ENCODE measurements at places on chromosomes 1 and 21.

- no peak for DNase-seq
Observed at GRCh38 chr1:90405726-90406125, 311.4 kb downstream of the BARHL2 start.

GRCh38 chr1:206631085-206631509 is 4.2 kb upstream of the DYRK3 start:
- no peak for DNase-seq

DNA sequence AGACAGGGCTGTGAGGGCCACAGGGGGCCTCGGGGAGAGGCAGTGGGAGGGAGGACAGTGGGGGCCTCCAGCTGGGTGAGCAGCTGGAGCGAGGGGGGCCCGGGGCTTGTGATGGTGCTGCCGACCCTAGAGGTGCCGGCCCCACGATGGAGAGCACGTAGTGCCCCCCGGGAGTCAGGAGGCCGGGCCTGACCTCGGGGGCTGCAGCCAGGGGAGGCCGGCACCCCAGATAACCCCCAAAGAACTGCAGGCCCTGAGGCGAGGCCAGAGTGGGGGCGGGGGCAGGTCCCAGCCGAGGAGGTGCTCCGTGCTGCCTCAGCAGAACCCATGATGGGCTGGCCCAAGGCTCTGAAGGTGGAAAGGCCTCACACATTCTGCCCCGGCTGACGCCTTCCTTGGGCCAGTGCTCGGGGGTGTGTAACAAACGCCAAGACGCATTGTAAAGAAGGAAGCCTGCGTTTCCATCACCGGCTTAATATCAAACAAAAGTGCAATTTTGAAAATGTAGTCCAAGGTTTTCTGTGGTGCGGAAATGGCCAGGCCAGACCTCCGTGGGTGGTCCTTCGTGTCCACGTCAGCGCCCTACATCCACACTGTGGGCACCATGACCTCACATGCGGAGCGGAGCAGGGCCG is 55.2 kb downstream of the COL6A1 start:
- no peak for DNase-seq

- no peak for DNase-seq
Observed at GRCh38 chr1:44616991-44617702, 57.1 kb downstream of the TMEM53 start.

GRCh38 chr1:181972256-181972655 is 89.3 kb downstream of the ZNF648 start:
- no peak for DNase-seq

- DNase-seq, result no peak
Observed at GRCh38 chr1:117611894-117612483, 6.1 kb downstream of the TENT5C start.

DNA sequence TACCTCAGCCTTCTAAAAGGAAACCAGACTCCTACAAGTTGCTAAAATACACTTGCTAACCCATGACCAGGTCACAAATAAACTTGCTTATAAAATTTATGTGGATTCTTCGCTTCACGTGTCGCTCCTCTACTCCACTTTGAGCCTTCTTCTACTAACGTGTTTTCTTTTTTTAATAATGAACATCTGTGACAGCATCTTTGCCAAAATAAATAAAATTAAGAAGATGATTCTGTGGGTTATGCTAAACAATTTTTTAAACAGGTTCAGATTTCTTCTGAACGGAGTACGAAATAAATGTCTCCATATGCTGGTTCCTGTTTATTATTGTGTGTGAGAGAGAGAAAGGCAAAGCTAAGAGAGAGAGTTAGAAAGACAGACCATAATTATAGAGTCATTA is 735.8 kb downstream of the LTN1 start:
- no peak for DNase-seq

DNA sequence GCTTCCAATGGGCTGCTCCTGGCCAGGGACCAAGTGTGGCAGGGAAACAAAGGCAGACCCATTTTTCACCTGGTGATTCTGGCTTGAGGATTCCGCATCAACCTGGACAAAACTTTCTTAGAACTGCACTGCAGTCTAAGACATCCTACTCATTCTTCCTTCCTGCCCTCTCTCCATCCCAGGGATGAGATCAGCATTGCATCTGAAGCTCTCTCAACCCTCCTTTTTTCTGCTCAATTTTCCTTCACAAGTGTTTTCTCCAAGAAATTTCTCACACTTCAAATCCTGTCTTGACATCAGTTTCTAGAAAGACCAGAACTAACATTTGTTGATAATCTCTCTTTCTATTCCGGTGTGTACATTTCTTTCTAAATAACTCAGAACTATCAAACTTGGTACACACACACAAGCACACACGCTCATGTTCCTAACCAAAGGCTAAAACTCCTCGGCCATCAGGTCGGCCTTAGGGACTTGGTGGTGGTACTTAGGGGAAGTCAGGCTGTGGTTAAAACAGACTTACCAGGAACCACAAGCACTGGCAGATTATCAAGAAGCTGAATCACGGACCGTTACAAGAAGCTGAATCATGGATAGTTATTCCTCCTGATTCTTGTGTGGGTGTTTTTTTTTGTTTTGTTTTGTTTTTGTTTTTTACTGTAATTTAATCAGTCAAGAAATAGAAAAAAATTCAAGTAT is 21.0 kb upstream of the CXADR start:
- DNase-seq, result no peak

DNA sequence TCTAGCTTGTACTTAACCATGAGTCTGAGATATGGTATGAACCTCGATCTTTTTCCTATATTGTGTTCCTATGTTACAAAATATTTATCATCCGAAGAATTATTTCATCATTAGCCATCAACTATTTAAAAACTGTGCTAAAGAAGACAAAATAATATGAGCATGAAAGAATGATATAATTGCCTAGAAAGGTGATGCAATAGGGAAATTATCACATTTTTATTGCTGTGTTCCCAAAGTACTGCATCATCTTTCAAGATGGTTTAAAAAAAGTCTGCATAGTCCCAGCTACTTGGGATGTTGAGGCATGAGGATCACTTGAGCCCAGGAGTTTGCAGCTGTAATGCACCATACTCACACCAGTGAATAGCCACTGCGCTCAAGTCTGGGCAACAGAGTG is 126.7 kb downstream of the APP start:
- no peak for DNase-seq

DNA sequence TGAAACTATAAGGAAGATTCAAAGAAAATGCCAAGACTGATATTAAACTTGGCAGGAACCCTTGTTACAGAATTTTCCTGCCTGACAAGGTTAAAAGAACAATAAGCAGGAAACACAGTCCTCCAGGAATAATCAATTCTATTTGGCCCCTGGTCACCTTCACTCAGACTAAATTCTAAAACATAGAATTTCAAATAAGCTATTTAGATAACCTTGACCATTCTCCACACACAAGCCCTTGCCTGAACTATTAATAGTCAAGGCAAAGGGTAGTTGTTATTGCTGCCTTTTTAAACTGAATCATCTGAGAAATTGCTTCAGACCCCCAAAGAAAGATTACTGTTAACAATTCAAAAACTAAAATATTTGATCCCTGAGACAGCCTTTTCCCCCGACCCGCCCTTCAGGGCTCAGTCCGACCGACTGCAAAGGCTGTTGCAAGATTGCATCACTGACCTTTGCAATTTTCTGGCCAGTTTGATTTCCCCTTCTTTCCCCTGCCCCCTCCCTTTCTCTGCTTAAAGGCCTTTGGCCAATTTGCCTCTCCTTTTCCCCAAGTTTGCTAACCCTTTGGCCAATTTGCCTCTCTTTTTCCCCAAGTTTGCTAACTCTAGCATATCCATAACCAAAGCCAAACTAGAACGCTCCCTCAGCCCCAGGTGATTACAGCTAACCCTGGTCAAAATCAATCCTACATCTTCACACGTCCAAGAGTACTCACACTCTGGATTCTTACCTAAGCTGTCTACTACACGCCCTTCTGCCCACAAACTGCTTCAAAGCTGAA is 1.4 kb upstream of the G0S2 start:
- no peak for DNase-seq

GRCh38 chr1:222034790-222035189 is 292.9 kb upstream of the DUSP10 start:
- no peak for DNase-seq

GRCh38 chr1:14138687-14139086 is 438.7 kb downstream of the PRDM2 start:
- no peak for DNase-seq

- DNase-seq, result no peak
Observed at GRCh38 chr1:195637539-195637938, 970.7 kb downstream of the KCNT2 start.

- no peak for DNase-seq
Observed at GRCh38 chr21:31457675-31458074, 113.6 kb upstream of the TIAM1 start.

GRCh38 chr1:38084700-38085099 is 38.1 kb upstream of the POU3F1 start:
- DNase-seq, result no peak

GRCh38 chr1:7607097-7607496 is 164.0 kb upstream of the VAMP3 start:
- no peak for DNase-seq

GRCh38 chr1:221724931-221725605 is 16.8 kb downstream of the DUSP10 start:
- no peak for DNase-seq

DNA sequence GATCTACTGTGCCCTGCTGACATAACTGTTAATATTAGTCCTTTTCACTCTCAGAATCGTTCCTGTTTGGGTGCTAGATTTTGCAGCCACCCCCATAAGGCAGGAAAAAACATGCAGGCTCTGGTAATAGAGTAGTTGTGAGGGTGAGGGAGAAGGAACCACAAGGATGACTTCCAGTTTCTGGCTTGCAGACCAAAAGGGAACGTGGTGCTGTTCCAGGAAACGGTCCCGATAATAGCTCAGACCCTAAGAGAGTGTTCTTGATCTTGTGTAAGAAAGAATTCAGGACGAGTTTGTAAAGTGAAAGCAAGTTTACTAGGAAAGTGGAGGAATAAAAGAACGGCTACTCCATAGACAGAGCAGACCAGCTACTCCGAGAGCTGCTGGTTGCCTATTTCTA is 50.7 kb upstream of the RHOU start:
- no peak for DNase-seq

DNA sequence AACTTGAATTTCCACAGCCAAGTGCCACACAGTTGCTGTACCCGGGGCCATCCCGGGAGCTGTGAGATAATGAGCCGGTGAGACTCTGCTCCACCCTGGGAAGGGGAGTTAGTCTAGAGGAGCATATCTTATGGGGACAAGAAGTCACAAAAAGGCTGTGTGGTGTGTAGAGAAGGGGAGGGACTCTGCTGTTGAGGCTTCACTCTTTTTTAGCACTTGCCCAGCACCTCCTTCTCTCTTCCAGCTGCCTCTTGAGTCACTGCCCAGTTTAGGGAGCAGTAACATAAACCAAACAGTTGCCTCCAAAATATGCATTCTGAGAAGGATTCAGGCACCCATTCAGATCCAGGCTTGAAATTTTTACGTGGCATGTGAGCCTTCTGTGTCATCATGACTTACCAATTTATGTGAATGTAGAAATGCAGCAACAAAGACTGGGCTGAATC is 744 bp upstream of the WDR26 start:
- no peak for DNase-seq

DNA sequence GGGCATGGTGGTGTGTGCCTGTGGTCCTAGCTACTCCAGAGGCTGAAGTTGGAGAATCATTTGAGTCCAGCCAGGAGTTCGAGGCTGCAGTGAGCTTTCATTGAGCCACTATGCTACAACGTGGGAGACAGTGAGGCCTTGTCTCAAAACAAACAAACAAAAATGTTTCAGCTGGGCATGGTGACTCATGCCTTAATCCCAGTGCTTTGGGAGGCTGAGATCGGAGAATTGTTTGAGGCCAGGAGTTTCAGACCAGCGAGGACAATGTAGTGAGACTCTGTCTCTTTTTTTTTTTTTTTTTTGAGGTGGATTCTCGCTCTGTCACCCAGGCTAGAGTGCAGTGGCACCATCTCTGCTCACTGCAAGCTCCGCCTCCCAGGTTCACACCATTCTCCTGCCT is 5.0 kb upstream of the RPL5 start:
- DNase-seq, result no peak

DNA sequence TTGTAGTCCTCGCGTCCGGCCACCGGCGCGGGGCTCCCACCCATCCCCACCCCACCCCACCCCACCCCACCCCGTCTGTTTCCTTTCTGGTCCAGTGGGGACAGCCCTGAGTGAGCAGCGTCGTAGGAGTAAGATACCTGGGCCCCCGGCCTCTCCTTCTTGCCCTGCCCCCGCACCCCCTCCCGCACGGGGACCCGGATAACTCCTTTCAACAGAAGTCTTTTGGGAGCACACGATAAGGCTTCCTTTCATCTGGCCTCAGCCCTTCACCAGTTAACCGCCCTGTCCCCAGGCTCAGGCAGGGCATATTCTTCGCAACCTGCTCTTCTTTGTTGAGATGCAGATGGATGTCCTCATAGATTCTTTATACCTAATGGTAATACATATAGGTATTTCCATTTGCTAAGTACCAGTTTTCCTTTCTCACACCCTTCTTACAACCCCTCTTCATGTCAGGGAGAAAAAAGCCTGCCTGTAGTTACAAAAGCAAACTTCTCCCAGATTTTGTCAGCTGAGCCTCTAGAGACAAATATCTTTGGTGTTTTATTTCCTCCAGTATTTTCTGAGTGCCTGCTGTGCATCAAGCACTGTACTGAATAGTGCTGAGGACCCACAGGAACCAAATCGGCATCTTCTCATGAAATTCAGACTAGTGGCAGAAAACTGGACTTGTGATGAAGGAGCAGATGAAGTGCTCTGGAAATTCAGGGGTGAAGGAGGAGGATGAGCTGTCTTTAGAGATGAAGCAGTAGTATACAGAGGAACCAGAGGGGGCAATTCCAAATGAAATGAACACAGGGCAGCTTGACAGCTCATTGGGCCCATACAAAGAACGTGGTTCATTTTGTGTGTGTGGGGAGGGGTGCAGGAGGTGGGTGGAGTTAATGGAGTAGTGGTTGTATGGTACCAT is 33.6 kb downstream of the SLC2A1 start:
- peak; percentile 61 for DNase-seq

DNA sequence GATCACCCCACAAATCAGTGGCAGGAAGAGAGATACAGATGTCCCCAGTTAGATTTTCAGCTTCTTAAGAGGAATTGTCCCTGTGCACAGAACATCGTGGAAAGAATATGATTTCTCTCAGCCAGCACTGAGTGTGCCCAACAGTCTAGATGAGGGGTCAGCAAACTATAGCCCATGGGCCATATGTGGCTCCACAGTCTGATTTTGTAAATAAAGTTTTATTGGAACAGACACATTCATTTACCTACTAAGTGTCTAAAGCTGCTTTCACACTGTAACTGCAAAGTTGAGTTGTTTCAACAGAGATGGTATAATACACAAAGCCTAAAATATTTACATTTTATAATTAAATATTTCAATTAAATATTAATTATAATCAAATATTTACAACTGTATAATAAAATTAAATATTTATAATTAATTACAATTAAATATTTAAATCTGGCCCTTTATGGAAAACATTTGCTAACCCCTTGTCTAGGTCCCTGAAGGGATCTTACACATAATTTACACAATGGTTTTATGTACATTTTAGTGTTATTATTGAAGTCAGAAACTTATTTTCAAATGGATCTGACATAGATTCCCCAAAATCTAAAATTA is 407.6 kb downstream of the PTPRU start:
- DNase-seq, result no peak

- peak; percentile 20 for DNase-seq
Observed at GRCh38 chr1:8516793-8517556, 199.1 kb downstream of the SLC45A1 start.

- DNase-seq, result no peak
Observed at GRCh38 chr21:42489006-42489563, 6.9 kb downstream of the RSPH1 start.
